Activated CD8-positive, alpha-beta T cell treated with anti-CD3 and anti-CD28 coated beads for 36 hours (primary cell): ENCODE measurements at places on chromosomes 1 and 21. TPM values are rescaled to one million over a fixed set of nuclear protein-coding genes. Genes with fewer than 3 reads are reported as not detected.

- no peak for DNase-seq
Observed at GRCh38 chr1:229716069-229716468, 90.0 kb downstream of the URB2 start.

- DNase-seq = no peak
Observed at GRCh38 chr21:28683982-28684752, 308.5 kb downstream of the LTN1 start.

GRCh38 chr1:67632811-67633655 is 52.0 kb upstream of the GADD45A start:
- no peak for DNase-seq

KCNJ10 gene
- 0.14 TPM for total RNA-seq

GRCh38 chr1:238409191-238409850 is 518.6 kb upstream of the ZP4 start:
- no peak for DNase-seq

DNA sequence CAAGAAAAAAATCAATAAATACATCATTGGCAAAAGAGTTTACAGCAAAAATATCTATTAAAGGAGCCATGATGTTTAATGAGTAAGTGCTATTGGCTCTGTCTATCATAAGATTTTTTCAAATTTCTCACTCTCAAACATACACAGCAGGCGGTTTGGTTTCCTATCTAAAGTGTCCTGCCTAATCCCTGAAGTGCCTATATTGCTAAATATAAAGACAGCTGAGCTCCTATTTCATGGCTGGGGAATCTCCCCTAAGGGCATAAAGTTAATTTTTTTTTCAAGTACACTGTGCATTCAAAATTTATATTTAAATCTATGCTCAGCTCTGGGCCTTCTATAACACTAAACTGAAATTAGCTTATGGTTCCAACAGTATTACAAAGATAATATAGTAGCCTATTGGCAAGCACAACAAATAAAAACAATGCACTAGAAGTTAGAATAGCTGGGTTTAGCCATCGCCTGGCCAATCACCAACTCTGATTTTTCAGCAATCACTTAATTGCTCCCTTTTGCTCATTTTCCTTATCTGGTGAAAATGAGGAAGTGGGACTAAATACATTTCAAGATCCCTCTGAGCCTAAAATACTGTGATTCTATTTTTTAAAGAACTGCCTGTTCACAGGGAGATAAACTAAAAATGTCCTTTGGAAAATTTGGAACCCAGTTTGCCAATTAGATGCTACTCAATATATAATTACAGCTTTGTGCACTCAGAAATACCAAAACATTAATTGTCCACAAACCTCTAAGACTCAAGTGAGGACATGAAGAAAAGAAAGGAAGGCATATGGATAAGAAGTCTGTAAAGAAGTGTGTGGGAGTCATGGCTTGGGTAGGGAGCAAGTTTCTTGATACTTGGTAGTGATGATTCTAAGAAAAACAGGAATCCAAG is 62.5 kb downstream of the WDR64 start:
- DNase-seq = no peak

DNA sequence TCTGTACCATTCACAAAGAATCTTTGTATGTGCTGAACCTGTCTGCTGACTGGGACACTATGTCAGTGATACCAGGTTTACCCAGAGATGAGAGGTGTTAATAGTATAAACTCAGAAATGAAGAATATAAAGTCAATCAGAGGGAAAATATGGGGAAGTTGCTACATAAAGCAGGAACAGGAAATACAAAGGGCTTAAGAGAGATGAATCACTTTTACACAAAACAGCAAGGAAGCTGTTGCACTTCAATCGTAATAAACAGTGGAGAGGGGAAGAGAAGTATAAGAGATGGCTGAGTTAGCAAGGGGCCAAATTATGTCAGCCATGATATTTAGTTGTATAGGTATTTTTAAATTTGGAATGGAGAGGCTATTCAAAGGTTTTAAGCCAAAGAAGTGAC is 890.2 kb upstream of the NCAM2 start:
- DNase-seq = no peak

FOXD2 gene
- 0.18 TPM for total RNA-seq

- DNase-seq = no peak
Observed at GRCh38 chr1:221292652-221293051, 413.4 kb downstream of the HLX start.

DNA sequence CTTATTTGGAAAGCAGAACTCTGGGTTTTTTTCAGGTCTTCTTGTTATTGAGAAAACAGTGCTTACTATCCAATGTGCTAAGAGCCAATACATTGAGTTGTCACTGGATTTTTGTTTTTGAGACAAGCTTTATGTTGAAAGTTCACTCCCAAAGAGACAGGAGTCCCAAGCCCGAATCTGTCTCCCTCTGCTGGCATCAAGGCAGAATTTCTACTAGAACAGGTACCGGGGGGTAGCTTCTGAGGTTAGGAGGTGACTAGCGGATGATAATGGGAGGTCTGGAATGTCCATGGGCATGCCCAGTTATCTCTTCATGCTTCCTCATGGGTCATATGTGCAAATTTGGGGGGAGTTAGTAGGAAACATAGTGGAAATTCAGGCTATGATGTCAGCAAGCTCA is 25.1 kb downstream of the ZNF124 start:
- no peak for DNase-seq

DNA sequence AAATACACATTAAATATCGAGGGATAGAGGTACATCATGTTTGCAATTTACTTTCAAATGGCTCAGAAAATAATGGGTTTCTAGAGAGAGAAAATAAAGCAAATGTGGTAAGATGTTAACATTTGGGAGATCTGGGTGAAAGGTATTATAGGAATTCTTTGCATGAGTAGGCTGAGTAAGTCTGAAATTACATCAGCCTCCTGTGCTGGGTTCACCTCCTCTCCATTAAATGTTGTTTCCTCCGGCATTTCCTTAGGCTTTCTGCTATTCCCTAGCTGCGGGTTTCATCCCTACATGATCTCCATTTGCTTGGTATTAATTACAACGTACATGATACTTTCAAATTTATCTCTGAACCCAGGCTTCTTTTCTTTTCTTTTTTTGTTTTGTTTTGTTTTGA is 31.6 kb downstream of the ZMYND12 start:
- no peak for DNase-seq

DNA sequence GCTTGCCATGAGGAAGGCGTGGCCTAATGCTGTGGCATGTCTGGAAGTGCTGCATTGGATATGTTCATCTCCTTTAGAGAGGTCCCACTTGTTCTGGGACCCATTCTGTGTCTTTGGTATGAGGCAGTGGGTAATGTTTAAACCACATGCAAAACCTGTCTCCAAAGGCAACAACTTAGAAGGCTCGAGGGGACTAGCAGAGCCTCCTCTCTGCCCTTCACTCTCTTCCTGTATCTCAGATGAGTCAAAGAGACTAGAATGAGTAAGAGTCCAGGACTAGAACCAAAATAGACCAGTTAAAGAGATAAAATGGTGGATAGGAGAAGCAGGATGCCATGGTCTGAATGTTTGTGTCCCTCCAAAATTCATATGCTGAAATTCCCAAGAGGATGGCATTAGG is 220.8 kb upstream of the KIAA0040 start:
- DNase-seq = no peak

DNA sequence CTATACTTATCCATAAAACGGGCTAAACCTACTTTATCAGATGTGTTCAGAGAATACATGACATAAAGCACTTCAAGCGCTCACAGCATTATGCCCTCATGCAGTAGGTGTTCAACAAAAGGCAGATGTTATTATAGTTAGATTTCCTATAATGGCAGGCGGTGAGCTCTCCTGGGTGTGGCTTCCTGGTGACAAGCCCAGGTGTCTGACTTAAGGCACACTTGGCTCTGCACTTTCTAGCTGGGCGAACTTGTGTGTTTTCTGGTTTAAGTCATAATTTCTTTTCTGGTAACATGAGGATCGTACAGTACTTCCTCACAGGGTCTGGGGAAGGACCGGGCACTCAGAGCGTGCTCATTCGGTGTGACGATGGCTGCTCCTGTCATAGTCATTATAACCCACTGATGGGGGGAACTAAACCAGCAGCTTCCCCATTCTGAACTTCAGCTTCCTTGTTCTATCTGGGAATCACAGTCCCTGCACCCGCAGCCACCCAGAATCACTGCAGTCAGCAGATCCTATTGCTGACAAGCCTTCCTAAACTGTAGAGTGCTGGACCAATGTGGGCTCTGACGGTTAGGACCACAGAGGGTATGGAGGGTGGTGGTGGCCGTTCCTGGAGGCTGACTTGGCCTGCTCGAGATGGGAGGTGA is 52.8 kb downstream of the IGSF21 start:
- DNase-seq = no peak

DNA sequence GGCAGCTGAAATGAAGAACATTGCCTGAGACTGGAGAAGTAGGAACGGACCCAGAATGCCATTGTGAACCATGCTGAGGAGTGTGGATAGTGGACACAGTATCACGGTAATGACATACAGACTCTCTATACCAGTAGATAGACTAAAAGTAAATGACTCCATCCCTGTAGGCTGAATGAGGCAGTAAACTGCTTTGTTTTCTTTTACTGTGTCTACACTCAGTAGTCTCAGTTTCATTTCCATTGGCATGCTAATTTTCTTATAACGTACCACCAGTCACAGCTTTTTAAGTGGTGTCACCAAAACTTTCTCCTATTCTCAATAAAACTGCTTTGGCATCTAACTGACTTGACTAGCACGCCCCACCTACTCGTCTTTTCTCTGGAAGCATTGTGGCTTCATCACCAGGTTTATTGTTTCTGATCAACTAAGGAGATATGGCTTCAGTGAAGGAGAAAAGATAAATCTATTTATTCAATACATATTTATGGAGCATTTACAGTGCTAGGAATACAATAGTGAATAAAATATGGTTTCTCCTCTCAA is 8.4 kb upstream of the ZNF697 start:
- DNase-seq = no peak

- no peak for DNase-seq
Observed at GRCh38 chr1:82162486-82163420, 362.0 kb downstream of the ADGRL2 start.

SPRR2E gene
- total RNA-seq = not detected

CD101 gene
- 2.5 TPM for total RNA-seq

CLCNKB gene
- total RNA-seq = not detected

SLC5A9 gene
- not detected for total RNA-seq

ADIPOR1 gene
- total RNA-seq = 64.8 TPM

PGLYRP3 gene
- total RNA-seq = not detected

DNA sequence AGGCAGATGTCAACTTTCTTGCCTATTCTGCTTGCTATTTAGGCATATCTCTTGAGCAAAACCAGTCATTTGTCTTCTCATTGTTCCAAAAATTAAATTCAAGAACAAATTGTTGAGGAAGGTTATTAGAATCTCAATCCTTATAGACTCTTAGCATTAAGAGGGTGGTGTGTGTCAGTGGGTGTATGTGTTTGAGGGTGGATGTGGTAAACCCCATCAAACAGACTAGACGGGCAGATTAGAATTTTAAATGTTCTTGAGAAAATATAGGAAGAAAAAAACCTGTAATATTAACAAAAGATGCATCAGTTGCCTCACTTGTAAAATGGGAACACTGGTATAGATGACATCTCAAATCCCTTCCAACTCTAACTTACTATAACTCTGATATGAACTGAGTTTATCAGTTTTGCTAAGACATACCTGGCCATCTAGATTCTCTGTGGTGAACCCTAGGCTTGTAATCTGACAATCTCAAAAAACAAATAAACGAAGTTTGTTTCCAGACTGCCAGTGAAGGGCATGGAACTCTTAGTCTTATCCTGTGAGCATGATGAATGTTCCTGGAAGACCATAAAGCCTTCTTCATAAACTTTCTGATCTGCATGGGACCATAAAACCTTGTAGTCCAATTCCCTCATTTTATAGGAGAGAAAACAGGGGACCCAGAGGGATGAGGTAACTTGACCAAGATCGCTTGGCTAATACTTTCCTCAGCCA is 176.3 kb upstream of the SGIP1 start:
- DNase-seq = no peak

CRYAA gene
- total RNA-seq = not detected

CD84 gene
- total RNA-seq = 18.1 TPM

- DNase-seq = peak; percentile 32
Observed at GRCh38 chr1:21175670-21176581, 771 bp downstream of the EIF4G3 start.

- DNase-seq = no peak
Observed at GRCh38 chr1:4650481-4650880, 3.9 kb upstream of the AJAP1 start.
